Bone marrow (tissue), 2 donors: ENCODE measurements at places on chromosomes 12 and 14.

DNA sequence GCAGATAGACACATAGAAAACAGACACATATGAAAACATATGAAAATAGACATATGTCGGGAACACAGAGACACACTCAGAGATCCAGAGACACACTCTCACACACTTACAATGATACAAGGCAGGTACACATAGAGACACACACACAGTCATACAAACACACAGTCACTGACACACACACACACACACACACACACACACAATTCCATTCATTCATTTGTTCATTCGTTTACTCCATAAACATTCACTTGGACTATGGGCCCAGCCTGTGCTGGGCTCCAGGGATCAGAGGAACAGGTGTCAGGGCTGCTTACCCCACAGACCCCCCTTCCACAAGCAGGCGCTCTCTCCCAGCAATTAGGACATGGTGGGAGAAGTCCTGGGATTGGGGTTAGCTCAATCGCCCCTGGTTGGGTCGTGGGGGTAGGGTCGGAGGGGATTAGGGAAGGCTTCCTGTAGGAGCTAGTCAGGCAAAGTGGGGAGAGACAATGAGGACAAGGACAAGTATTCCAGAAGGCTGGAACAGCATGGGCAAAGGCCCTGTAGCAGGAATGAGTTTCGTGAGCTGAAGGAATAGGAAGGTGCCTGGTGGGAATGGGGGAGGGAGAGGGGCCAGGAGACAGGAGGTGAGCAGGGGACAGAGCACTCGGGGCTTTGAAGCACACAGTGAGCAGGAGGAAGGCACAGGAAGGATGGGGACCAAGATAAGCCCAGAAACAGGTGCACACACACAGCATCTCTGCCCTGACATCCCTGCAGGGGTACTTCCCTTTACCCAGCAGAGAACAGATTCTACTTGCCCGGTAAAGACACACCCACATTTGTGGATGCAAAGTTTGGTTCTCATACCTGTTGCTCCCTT, 6.5 kb downstream of the RASAL1 start:
- DNase-seq: no peak

DNA sequence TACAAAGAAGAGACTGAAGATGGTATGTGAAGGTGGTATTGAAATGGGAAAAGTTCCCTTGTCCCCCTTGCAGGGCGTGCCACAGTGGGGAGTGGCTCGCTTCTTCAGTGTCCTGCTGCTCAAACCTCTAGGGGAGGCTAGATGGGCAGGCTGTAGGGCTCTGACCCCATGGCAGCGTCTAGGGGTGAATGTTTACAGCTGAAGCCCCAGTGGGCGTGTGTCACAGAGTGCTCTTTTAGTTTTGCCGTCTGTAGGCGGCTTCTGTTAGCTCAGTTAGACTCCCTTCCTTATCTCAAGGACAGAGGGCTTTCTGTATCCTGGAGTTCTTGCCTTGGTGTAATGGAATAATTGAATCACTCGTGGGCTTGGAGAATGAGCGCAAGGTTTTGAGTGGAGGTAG, 266.2 kb downstream of the RAD51B start:
- DNase-seq: no peak

DNA sequence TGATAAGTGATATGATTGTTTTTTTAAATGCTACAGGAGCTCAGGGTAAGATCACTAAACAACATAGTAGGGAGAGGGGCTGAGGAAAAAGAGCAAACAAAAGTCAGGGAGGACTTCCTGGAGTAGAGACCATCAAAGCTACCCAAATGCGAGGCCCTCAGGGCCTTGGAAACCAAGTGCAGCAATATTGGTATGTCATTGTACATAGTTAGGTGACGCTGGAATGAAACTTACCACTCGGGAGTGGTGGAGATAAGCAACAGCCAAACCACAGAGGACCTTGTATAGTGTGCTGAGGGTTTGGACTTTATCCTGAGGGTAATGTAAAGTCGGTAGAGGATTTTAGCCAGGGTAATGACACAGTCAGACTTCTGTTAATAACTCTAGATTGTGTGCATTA, 13.8 kb downstream of the KITLG start:
- DNase-seq: no peak

- no peak for DNase-seq
Measured at GRCh38 chr14:68785534-68786490, 7.1 kb downstream of the ZFP36L1 start.

- no peak for DNase-seq
Measured at GRCh38 chr12:19248929-19249602, 119.5 kb downstream of the PLEKHA5 start.

GRCh38 chr14:54216827-54217226, 180.0 kb upstream of the CDKN3 start:
- DNase-seq: no peak

- DNase-seq: no peak
Measured at GRCh38 chr14:54749727-54750126, 152.9 kb downstream of the GCH1 start.
